ENCODE measurements at places on chromosomes 2 and 18.

DNA sequence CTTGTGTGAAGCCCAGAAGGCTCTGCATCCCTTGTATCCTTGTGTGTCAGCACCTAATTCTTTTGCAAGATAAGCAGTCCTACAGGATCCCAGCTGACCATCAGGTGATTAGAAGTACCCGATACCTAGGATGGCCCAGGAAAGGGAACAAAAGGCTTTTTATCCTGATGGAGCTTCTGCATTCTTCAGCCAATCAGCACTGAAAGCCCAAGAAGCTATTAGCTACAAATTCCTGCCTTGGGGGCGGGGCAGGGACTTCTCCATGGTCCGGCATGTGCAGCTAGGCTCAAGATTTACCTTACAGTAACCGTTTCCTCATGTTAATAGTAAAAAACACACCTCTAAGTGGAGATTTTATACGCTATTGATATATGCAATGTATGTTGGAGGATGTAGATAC, 264.6 kb upstream of the THUMPD2 start:
- DNase-seq = no peak

- peak; percentile 75 for DNase-seq
Measured at GRCh38 chr2:212392043-212392442, 146.6 kb downstream of the ERBB4 start.

DNA sequence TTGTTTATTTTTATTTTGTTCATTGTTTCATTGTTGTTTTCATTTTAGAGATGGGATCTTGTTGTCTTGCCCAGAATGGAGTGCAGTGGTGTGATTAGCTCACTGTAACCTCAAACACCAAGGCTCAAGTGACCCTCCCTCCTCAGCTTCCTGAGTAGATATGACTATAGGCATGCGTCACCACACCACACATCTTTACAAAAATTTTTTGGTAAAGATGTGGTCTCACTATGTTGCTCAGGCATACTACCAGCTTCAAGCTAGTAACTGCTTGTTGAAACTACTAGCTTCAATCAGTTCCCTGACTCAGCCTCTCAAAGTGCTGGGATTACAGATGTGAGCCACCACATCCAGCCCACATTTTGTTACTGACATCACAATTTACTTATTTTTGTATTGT, 14.8 kb downstream of the FAM237A start:
- no peak for DNase-seq

DNA sequence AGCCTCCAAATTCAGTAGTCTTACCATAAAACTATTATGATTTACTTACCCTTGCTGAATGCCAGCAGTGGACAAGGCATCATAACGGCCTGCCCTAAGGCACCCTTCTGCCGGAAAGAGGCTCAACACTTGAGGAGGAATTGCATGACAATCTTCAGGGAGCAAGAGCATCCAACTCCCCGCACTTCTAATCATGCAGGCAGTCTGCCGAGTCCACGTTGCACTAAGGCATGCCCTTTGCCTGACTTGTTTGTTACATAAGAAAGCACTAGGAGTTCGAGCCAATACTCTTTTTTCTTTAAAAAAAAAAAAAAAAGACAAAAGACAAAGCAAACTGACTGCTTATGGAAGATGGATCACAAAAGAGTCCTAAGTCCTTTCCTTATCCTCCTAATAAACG, 17.9 kb upstream of the SPTBN1 start:
- no peak for DNase-seq

DNA sequence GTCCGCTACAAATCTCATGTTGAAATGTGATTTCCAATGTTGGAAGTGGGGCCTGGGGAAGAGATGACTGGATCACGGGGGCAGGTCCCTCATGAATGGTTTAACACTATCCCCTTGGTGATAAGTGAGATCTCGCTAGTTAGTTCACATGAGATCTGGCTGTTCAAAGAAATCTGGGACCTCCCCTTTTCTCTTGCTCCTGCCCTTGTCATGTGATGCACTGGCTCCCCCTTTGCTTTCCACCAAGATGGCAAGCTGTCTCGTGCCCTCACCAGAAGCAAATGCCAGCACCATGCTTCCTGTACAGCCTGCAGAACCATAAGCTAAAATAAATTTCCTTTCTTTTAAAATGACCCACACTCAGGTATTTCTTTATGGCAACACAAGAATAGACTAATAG, 57.3 kb upstream of the C2orf15 start:
- no peak for DNase-seq

DNA sequence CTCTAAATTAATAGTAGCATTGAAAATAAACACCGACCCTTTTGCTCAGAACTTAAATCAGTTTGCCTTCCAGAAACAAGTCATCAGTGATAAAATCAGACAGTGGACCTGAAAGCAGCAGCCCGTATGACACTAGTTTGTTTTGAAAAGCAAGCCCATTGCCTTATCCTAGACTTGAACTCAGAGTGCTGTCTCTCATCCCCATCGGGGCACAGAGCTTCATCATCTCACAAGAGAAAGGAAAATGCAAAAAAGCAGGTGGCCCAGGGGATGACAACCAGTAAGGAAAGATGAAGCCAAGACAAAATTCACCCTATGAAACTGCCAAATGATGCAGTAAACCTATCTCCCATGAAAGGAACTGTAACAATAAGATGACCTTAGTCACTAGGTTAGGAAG, 71.2 kb downstream of the CERKL start:
- no peak for DNase-seq

- no peak for DNase-seq
Measured at GRCh38 chr2:151096235-151096634, 165.4 kb downstream of the RBM43 start.

DNA sequence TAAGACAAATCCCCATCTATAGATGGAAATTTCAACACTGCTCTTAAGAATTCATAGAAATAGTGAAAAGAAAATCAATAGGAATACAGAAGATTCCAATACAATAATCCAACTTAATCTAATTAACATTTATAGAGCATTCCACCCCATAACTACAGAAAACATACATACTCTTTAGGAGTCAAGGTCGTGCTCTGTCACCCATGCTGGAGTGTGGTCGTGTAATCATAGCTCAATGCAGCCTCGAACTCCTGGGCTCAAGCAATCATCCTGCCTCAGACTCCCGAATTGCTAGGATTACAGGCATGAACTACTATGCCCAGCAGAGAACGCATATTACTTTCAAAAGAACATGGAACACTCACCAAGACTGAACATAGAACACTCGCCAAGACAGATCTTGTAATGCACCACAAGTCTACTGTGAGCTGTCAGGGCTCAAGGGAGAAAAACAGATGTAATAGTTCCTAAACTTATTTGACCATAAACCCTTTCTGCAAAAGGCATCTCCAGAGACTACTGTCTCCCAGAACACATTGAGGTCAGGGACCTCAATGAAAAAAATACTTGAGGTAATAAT, 14.1 kb downstream of the MEMO1 start:
- peak; percentile 10 for DNase-seq

DNA sequence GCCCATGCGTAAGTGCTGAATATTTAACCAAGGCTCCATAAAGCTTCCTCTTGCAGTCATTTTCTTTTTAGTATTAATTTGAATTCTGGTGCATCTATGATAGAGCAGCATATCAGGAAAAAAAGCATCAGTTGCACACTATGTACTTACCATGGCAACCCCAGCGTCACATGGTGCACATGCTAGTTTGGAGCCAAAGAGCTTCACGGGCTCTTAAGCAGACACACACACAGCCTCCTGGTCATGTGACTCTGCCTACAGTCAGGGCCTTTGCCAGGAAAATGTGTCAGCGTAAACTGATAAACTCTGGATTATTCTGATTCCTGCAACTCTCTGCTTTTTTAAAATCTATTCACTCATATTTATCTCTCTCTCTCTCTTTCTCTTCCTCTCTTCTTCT, 30.2 kb downstream of the NYAP2 start:
- peak; percentile 3 for DNase-seq

DNA sequence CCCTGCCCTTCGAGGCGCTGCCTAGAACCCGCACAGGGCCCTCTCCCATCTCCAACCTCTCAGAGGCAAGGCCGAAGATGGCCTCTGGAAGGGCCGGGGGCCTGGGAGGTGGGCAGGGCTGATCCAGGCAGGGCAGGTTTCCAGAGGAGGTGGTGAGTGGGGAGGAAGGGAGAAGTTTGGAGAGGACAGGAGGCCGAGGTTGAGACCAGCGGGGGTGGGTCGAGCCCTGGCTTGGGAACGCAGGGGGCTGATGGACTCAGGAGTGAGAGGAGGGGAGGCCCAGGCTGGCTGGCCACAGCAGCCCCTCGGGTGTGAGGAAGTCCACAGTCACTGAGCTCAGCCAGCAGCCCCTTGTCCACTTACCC, 10.5 kb downstream of the CAPN10 start:
- DNase-seq = no peak

- DNase-seq = no peak
Measured at GRCh38 chr2:5367321-5367720, 324.9 kb upstream of the SOX11 start.

DNA sequence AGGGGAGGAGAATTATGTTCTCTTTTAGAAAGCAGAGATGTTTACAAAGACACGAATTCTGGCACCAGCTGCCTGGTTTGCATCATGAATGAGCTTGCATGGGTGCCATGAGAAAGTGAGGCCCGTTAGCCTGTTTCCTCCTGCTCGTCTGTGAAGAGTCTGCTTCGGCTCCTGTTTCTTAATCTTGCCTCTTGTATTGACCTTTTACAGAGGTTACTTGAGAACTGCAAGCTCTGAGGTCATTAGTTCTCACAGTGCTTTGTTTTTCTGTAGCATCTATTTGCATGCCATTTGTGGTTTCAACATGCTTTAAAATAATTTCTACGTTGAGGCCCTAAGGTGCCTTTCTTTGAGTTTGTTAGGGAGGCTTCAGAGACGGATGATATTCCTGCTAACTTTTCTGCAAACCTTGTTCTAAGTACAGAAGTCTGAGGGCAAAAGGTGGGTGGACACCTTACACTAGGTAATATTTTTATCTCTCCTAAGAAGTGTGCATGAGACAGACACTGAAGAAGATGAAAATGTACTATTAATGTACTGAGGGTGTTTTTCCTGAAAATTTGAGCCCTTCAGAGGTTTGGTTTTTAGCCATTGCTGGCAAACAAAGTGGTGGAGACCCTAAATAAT, 53.4 kb upstream of the LINC00305 start:
- no peak for DNase-seq

DNA sequence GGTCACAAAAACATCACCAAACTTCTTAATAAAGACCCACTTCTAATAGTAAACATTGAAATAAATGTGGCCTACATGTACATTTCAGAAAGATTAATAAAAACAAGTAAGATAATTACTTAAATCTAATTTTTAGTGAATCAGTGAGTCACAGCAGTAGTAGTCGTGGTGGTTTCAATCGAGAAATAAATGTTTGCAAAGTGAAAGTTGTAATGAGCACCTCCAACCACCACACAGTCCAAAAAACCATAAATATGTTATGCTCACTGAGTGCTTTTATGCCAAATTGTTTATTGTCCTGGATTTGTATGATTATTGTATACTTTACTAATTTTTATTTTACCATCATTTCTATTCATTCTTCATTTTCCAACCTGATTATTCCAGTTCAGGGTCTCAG, 61.8 kb upstream of the SPOPL start:
- no peak for DNase-seq
